Motor neuron (in vitro differentiated cells): ENCODE measurements at places on chromosomes 4 and X. TPM values are rescaled to one million over a fixed set of nuclear protein-coding genes. Genes with fewer than 3 reads are reported as not detected.

Gene PLAC1
- total RNA-seq = not detected in 2 replicates

Gene GPM6B
- 7.9 and 14.1 TPM in 2 replicates for total RNA-seq

Gene SSX7
- total RNA-seq = not detected in 2 replicates

Gene USP26
- not detected in 2 replicates for total RNA-seq

Gene ABHD18
- total RNA-seq = 7.4 and 7.8 TPM in 2 replicates

Gene PAK3
- 22.3 and 22.8 TPM in 2 replicates for total RNA-seq

Gene HMGN5
- 3.8 and 5.5 TPM in 2 replicates for total RNA-seq
